ENCODE measurements at places on chromosomes 6 and 20. TPM values are rescaled to one million over a fixed set of nuclear protein-coding genes. Genes with fewer than 3 reads are reported as not detected.

- no peak for DNase-seq
Measured at GRCh38 chr20:25491446-25492038, 84.1 kb downstream of the GINS1 start.

Gene TFAP2D
- total RNA-seq, result not detected

- no peak for DNase-seq
Measured at GRCh38 chr20:10385850-10386544, 48.0 kb downstream of the MKKS start.

Gene AARS2
- total RNA-seq, result 7.3 TPM

DNA sequence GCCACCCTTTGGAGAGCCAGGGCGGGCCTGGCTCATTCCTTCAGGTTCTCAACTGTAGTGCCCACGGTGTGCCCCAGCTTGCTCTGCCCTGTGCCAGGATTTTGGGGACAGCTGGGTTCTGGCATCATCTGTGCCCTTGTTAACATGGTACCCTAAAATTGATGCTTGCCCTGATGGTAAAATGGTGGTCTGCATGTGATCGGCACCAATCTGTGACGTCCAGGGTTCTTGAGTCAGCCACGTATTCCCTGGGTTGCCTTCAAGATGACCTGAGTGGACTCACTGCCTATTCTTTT is 31.2 kb upstream of the APCDD1L start:
- no peak for DNase-seq

- no peak for DNase-seq
Measured at GRCh38 chr6:22631091-22631490, 61.7 kb downstream of the HDGFL1 start.

GRCh38 chr6:48110436-48111142 is 408 bp downstream of the PTCHD4 start:
- no peak for DNase-seq

GRCh38 chr6:19866173-19866984 is 29.2 kb downstream of the ID4 start:
- no peak for DNase-seq

Gene EYS
- 0.99 TPM for total RNA-seq

Gene TGM3
- not detected for total RNA-seq

GRCh38 chr6:40022867-40023266 is 88.6 kb upstream of the MOCS1 start:
- DNase-seq, result no peak

Gene THBS2
- total RNA-seq, result 164 TPM

DNA sequence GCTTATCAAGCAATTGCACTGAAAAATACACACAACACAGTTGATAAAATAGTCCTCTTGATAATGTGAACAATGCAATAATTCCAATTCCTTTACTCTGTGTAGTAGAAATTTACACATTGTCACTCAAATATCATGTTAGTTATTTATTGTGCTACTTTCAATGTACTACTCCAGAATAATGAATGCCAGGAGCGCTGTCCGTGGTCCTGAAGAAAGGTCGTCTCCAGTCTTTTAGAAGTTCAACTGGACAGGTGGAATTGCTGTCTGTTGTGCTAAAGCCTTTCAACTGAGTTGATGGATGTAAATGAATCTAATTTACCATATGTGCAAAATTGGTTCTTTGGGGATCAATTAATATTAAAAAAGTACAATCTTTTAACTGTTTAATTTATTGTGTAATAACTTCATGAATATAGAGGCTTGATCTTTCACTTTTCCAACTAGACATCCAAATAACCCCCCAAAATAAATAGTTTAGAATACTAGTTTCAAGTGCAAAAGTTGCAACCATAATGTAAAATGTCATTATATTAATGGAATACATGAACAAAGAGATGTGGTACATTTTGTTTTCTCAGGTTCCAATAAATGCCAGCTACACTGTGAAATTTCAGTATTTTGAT is 3.2 kb downstream of the GRIK2 start:
- peak; percentile 65 for DNase-seq
